HepG2 (cell line): ENCODE measurements at places on chromosomes 3 and 15.

DNA sequence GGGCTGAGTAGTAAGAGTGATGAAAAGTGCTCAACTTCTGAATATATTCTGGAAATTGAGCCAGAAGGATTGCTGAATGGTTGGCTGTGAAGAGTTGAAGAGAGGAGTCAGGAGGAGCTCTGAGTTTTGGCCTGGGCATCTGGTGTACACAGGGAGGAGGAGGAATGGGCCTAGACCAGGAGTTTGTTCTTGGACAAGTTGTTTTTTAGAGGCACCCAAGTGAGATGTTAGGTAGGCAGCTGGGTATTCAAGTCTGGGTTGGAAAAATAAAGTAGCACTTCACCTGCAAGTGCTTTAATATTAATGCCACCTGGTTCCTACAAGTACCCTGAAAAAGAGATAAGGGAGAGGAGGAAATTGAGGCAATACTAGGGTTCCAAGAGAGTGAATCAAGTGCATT is 14.7 kb downstream of the BSN start:
- no peak for DNase-seq

GRCh38 chr3:104437891-104438290 is 928.8 kb upstream of the ALCAM start:
- DNase-seq: no peak

DNA sequence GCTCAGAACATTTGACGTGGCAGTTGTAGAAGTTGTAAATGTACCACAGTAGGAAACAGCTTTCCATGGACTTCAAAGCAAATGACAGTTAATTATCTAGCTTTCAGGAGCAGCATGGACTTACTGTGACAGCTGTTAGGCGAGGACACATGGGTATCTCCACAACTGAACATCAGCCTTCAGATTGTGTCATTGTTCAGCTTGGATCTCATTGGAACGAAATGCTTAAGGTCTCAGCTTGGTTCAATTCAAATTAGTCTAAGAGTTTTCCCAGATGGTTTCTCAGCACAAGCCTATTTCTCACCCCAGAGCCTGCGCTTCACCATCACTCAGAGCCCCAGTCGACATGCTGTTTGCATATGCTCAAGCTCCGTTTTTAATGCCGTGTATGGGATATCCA is 21.1 kb upstream of the GYG1 start:
- DNase-seq: no peak

GRCh38 chr3:132378048-132378762 is 39.1 kb upstream of the DNAJC13 start:
- no peak for DNase-seq

DNA sequence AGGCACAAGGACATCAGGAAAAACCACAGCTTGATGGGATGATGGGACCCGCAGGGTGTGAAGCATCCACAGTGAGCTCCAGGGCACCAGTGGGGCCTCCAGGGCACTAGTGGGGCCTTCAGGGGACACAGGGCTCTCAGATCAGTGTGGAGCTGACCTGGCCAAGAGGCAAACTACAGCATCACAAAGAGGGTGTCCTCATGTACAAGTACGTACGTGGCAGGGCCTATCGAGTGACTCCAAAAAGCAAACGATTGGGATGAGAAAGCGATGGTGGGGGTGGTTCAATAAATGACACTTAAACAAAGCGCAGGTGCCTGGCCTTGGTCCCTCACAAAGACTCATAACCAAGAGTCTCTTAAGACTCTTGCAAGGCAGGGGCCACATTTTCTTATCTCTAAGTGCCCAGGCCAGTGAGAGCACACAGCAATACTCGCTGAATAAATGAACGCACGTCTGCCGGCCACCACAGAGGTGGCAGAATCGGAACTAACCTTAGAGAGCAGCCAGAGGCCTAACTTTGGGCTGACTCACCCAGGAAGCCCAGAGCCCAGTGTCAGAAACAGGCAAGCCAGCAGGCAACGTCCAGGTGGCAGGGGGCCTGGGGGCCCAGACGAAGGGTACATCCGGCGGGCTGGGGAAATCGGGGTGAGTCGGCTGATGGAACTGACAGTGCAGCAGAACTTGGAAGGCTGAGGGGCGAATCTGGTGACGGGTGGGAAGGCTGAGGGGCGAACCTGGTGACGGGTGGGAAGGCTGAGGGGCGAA is 8.7 kb downstream of the PCSK6 start:
- DNase-seq: no peak

DNA sequence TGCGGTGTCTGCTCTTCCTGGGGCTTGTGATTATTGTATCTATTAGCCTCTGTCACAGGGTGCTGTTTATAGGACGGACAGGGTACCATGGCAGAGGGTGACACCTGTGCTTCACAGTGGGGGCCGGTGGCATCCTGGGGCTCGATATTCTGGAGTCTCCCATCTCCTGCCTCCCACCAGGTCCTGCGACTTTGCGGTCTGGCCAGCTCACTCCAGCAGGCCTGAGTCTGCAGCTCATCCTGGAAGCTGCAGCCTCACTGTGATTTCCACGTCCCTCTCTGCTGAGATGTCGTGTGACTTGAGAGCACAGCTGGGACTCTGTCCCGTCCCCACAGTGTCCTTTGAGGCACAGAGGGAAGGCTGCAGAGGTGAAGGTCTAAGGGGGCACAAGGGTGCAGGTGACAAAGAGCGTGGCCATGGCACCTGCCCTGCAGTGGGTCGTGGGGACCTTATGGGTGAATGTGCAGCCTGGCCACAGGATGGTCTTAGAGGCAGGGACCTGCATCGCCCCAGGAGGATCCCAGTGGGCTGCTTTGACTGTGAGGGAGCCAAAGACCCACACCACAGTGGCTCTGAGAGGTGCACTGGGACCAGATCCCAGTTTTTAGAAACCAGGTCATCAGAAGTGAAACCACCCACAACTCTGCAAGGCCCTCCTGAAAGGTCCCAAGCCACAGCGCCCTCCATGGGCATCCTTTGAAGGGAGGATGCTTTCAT is 172.8 kb downstream of the KLF13 start:
- DNase-seq: no peak

GRCh38 chr3:138188013-138188730 is 1.1 kb downstream of the ARMC8 start:
- DNase-seq: no peak
